GM03348 (cell line): ENCODE measurements at places on chromosomes 13 and 19.
A peak's percentile ranks its signal among the peaks of the same experiment; 100 is the strongest.

- peak; percentile 36 for DNase-seq
These were observed 27.4 kb downstream of the LATS2 start for GRCh38 chr13:21033856-21034602.

DNA sequence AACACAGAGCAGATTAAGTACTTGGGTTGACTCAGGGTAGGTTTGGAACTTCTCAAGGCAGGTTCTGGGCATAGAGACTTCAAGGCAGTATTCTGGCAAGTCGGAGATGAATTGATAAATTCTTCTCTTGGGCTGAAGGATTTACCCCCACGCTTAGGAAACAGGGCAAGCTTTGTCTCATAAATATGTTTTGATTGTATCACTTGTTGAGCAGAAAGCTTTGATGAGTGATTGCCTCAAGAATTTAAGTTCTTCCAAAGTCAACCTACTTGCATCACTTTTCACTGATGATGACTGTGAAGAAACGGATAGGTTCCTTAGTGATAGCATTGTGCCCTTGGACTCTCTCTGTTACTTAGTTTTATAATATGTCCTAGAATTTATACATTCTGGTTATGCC, 258.6 kb upstream of the DACH1 start:
- DNase-seq = no peak

DNA sequence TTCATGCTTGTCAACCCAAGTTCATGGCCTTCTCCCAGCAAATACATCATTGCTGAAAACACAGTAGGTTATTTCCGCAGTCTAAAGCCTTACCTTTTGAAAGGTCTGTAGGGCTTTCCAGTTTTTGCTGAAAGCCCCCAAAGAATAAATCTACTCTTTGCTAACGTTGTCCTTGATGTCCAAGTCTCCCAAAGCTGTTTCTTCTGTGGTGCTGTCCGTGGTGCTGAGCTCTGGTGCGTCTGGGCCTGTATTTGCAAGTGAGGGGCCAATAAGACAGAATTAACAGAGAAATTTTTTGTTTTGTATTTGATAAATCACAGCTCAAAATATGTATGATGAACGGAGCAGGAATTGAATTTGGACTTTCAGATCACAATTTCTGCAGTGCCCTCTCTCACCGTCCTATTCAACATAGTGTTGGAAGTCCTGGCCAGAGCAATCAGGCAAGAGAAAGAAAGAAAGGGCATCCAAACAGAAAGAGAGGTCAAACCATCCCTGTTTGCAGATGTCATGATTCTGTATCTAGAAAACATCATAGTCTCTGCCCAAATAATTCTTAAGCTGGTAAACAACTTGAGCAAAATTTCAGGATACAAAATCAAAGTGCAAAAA, 9.8 kb upstream of the LGALS16 start:
- peak; percentile 5 for DNase-seq

DNA sequence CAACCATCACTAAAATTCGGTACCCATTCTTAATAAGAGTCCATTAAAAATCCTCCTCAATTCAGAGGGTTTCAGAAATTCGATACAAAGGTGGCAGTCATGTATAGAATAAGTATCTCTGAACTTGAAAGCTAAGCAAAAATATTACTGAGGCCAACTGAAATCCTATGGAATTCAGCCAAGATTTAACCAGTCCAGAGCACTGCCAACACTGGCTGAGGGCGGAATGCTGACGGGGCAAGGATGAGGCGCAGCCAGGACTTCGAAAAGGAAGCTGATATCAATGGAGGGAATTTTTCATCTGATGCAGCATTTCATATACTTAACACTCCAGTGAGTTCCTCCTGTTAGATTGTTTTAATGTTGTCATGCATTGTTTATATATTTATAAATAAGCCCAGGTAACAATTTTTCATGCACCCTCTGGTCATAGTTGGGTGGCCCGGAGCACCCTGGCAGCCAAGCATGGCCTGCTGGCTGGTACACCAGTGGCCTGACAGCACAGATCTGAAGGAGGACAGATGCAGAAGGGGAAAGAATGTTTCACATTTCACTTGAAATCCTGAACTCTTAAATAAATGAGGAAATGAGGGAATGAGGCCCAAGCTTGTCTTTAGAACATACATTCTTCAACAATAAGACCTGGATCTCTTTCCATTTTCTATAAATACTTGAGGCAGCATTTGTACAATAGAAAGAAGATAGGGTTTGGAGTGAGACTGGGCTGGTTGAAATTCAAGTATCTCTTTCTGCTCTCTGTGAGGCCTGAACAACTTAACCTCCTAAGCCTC, 41.5 kb downstream of the WDFY2 start:
- DNase-seq = no peak
